Dorsolateral prefrontal cortex (tissue), 122 donors: ENCODE measurements at places on chromosomes 12 and 14.

DNA sequence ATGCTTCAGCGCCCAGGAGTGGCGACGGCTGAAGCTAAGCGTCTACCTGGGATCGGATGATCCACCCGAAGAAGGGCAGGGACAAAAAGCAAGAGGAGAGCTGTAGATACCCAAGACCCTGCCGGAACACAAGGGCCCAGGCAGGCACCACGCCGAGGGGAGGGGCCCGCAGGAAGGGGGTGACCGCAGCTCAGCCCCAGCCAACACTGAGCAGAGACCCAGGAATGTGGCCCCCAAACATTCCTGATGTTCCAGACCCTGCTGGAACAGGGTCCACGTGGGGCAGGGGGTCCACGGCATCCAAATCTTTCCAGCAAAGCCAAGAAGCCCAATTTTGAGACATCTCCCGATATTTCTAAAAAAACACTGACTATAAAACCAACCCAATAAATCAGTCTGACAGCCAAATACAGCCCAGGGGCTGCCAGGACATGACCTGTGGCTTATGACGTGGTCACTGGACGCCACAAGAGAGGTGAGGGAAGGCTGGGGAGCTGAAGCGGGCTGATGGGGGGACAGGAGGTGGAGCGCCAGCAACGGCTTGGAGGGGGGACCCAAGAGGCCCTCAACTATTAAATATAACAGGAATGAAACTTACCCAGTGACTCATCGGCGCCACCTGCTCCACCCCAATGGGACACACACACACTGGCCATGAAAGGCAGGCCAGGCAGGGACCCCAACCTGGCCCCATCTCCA, 58.9 kb downstream of the NCOR2 start:
- no peak for DNase-seq

- DNase-seq: no peak
These were observed 29.1 kb downstream of the MOK start for GRCh38 chr14:102275866-102276265.

- peak; percentile 45 for DNase-seq
These were observed 678 bp downstream of the RPS6KA5 start for GRCh38 chr14:91059576-91060350.

DNA sequence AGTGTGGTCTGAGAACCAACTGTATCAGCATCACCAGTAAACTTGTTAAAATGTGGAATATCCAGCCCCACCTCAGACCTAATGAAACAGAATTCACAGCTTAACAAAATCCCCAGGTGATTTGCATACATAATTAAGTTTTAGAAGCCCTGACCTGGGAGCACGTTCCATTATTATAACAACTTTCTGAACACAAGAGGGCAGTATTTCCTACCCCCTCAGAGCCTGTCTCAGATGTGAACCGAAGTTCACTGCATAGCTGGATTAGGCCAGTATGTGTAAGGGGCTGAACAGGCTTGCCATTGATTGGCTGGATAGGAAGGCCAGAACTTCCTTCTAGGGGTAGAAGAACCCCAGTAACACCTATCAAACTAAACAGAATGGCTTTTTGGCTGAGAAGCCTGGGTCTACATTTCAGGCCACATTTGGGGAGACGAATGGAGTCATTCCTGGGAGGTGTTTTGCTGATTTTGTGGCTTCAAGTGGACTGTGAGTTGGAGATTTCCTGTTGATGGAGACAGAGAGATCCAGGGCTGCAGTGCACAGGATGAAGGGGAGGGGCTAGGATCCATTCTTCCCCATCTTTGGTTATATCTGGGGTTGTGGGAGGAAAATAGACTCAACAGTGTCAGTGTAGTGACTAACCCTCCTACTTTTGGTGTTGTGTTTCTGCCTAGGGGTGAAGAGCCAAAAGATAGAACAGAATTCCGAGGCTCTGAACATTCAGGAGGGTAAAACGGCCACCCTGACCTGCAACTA, 94.7 kb upstream of the OR4E1 start:
- no peak for DNase-seq

- no peak for DNase-seq
These were observed 557.7 kb downstream of the TRHDE start for GRCh38 chr12:72829838-72830237.

DNA sequence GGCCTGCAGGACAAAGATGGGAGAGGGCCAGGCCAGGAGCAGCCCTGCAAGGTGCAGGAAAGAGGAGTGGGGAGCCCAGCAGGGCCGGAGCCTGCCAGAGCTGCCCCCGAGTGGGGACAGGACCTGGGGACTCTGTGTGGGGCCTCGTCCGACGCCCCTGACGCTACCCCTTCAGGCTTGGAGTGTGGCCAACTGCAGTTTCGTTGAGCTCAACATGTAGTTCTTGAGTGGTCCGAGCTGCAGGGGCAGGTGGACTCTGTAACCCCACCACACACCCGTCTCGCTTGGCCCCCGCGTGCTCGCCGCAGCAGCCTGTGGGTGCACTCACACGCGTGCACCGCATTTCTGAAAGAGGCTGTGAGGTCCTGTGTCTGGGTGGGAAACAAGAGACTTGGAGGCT, 2.0 kb downstream of the ASPG start:
- peak; percentile 41 for DNase-seq

DNA sequence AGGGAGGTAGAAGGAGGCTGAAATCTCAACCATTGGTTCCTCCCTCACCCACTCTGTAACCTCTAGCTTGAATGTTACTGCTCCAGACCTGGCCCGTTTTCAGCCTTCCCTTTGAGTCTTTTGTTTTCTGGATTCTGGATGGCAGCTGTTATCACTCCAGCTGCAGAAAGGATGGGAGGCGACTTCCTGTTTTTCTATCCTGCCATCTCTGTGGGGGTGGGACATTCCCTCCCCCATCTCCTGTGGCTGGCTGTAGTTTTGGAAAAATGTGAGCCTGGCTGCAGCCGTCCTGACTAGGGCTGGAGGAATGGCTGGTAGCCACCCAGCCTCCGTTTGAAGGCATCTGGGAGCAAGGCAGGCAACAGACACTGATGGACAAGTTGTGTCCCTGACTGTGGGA, 2.9 kb upstream of the PPFIBP1 start:
- no peak for DNase-seq

DNA sequence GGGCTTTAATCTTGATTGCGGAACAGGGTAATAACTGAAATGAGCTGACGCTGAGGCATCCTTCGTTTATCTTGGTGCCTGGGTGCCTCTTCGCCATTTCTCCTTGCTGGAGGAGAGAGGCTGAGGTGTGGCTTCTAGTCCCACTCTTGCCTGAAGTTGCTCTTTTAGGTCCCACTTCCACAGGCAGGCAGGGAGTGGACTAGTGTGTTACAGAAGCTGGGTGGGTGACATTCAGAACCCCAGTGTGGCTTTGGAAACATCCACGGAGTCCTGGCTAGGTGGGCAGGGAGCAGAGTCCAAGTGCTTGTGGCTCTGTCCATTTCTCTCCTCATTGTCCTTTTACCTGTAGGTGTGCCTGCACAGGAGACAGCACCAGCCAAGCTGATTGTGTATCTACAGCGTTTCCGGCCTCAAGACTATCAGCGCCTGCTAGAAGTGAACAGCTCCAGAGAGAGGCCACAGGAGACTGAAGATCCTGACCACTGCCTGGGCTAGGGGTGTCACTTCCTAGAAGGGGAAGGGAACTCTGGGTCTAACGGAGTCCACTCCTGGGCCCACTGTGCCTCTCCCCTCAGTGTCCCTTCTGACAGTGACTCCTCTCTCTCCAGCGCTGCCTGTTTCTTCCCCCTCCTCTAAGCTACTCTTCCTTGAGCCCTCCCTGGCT, 2.4 kb downstream of the THTPA start:
- DNase-seq: no peak

DNA sequence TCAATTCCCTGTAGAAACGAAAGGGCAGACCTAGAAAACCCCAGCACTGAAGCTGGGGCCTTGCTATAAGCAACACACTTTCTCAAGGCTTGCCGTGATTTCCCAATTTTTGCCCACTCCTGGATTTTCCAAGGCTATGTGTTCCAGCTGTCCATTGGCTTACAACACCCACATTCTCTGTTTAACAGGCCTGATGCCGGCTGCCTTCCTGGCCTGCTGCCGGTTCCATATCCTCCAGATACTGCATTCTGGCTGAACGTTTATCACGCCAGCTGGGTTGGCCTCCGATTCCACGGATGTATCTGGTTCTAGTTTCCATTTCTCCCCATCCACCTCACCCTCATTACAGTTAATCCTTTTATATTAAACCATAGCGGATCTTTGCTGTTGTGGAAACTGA, 2.0 kb upstream of the PCNX1 start:
- peak; percentile 28 for DNase-seq

DNA sequence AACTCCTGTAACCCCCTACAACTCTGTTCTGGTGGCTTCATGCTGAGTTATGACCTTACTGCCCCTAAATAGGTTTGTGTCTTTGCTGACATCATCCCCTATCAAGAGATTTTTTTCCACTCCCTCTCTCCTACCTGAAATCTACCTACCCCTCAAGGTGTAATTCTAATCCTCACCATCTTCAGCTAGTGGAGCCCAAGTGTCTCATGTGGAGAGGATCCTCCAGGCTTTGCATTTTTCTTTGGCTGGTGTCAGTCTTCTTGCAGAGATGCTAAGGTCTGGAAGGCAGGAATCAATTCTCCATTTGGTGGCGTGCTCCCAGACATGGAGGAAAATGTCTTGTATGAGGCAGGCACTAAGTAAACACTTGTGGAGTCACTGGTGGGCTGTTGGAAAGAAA, 74.8 kb upstream of the PRMT8 start:
- DNase-seq: no peak

- DNase-seq: no peak
These were observed 31.2 kb upstream of the FOS start for GRCh38 chr14:75247286-75247922.

DNA sequence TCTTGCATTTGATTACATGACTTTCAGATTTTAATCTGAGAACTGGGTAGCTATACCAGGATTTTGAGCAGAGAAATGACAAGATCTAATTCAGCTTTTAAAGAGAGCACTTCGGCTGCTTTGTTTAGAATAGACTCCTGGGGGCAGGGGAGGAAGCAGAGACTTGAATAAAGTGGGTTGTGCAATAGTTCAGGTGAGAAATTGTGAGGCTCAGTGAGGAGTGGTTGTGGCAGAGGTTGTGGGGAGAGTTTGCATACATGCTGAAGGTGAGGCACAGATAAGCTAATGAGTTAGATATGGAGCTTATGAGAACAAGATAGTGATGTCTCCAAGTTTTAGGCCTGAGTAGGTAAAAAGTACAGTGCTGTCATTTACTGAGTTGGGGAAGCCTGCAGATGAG, 281.4 kb downstream of the FLRT2 start:
- DNase-seq: no peak

DNA sequence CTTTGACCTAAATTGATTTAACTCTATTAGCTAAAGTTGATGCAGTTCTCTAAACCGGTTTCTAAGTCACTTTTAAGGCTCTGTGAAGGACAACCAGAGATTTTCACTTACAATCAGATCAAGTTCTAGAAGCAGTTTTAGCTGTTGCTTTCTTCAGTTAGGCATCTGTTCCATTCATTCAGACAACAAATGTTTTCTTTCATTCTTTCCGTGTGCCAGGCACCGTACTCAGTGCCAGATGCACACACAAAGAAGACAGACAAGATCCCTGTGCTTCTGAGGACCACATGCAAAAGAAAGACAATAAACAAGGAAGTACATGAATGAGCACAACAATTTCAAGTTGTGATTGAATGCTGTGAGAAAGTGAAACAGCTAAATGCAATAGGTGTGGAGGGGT, 11.1 kb upstream of the EGLN3 start:
- DNase-seq: no peak

GRCh38 chr14:52079239-52079959, 10.5 kb upstream of the NID2 start:
- DNase-seq: no peak

DNA sequence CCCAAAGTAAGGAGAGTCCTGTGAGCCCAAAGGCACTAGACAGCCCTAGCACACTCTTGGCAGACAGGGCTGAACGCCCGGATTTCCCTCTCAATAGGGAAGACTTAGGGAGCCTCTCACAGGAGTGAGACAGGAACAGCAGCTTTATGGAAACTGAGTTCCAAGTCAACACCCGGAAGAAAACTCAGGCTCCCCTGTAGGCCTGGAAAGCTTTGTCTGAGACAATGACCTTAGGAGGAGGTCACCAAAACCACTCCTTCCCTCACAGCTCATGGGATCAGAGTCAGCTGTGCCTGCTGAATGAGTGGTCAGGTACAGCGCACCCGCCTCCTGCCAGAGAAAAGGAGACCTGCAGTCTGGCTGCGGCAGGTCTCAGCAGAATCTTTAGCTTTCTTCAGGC, 229.5 kb downstream of the CACNA1C start:
- DNase-seq: no peak

DNA sequence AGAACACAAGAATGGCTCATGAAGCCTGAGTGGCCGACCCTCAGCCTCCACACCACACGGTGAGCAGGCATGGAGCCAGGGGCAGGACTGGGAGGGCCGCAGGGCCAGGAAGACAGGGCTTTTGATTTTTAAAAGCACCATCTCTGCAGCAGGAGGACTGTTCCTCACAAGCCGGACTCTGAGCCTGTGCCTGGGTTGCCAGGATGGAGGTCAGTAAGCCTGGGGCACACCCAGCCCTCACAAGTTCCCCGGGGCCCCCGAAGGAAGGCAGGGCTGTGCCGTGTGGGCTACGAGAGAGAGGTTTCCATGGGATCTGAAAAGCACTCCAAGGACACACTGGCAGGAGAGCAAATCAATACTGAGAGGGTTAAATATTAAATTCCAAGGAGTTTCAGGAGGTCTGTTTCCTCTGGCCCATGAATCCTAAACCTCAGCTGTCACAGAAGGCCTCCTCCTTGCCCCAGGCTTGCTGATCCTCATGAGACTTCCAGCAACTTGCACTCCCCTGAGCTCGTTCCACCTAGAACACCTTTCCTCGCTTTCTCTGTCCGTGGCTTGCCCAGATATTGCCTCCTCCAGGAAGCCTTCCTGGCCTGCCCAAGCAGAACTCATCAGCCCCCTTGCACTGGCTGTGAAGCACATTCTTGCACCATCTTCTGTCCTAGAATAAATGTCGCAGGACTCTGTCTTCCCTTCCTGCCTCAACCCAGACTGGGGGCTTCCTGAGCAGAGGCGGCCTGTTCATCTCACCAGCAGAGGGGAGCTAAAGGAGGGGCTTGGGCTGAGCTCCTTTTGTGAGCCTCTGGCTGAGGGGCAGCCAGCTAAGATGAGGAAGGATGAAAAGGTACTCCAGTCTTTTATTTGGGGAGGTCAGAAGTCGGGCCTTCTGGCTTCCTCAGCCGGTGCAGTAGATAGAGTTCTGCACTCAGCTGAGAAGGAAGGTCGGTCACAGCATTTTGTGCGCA, 64.6 kb downstream of the CCDC88C start:
- no peak for DNase-seq

DNA sequence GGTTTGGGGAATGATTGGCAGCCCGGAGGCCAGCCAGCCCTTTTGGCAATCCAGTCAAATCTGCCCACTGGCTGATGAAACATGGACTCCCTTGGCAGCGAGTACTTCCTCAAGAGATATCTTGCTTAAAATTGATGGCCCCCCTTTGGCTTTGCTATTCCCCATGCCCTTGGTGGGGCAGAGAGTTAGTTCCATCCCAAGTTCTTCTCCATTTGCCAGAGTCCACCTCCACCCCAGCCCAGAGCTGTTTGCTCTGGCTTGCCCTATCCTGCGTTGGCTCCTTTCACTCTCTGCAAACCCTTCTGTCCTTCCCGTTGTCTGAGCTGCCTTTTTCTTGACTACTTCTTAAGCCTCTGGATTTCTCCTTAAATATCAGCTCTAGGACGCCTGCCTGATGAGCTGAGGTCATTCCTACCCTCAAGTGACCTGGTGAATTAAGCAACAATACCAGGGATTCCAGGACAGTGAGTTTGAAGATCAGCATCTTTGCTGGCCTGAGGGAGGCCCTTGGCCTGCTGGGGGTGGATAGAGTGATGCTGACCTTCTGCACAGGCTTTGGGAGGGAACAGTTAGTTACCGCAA, 212.0 kb downstream of the CACNA1C start:
- DNase-seq: no peak
